ENCODE measurements at places on chromosomes 1 and 21.
A peak's percentile ranks its signal among the peaks of the same experiment; 100 is the strongest.

DNA sequence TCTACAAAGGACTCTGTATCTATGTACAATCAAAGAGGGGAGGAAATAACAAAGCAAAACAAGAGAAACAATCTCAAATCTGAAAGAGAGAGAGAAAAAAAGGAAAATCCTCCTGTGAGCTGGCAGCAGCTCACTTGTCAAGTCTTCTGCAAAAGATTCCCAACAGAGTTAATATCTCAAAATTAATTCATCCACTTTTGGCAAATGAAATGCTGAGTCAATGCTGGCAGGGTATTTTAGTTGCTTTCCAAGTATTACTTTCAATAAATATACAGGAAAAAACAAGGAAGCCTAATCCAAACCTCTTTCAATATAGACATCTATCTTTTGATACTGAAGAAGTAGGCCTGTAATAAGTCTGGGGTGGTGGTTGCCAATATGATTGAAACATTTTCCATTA is 613.9 kb upstream of the NEGR1 start:
- no peak for DNase-seq

- DNase-seq = no peak
Observed at GRCh38 chr1:54221867-54222484, 22.0 kb downstream of the MRPL37 start.

DNA sequence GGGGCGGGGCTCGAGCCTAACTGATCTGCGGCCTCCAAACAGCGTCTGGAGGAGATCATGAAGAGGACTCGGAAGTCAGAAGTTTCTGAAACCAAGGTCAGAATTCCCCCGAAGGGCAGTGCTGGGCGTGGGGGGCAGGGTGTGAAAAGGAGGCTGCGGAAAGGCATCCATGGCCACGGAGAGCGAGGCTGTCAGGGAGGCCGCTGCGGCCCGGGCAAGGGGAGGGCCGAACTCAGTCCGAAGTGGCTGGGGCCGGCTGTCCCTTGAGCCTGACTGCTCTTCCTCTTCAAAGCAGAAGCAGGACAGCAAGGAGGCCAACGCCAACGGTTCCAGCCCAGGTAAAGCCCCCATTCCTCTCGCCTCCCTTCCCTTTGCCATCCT is 23.2 kb downstream of the MAP7D1 start:
- DNase-seq = no peak

- no peak for DNase-seq
Observed at GRCh38 chr1:109878531-109879104, 32.0 kb upstream of the CSF1 start.

DNA sequence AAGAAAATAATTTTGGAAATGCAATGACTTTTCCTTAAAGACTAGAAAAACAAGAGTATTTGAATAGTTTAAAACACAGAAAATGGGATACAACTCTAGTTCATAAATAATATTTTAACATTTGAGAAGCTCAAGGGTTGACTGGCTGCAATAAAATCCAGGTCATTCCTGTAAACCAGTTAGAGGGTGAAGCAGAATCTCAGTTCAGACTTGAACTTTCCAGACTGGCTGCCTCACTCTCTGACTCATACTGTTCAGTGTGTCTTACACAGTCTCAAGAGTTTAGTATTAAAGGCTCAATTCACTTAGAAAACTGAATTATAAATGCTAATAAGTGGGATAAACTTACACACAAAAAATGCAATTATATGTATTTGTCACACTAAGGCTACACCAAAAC is 89.9 kb downstream of the RAVER2 start:
- DNase-seq = no peak

GRCh38 chr1:223670458-223671159 is 5.1 kb upstream of the CAPN8 start:
- no peak for DNase-seq

DNA sequence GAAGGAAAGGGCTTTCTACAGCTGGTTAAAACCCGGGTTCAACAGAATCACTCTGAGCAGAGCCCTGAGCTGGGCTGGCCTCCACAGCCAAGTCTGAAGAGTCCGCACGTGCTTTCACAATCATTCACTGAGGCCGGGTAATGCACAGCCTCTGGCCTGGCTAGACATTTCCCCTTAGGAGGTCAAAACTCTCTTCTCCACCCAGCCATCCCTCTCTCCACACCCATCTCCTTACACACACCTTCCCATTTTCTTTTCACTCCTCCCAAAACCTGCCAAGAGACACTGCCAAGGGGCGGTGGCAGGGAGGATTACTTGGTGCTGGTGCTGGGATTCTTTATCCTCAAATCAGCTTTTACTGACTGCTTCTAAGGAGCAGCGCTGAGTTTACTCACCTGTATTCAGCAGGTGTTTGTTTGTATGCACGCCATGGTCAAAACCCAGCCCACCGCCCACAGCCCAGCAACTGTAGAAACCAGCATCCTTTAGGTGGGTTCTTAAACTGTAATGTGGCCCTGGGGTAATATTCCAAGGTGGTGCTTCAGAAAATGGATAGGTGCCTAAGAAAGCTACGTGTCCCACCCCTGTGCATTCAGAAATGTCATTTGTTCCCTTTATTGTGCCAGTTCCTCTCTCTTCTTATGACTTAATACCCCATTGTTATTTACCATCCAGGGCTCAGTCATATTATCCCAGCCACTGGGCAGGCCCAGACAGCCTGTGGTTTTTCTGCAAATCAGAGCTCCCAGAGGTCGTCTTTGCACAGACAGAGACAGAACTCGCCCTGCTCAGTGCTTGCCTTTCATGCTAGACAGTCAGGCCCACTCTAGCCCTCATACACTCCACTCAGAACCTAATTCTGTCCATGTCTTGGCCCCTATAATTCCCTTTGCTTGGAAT is 80.2 kb downstream of the ADSS2 start:
- DNase-seq = no peak

- no peak for DNase-seq
Observed at GRCh38 chr1:89363638-89364536, at the start of gene GBP6. Gene GBP6 (plus strand): TSS chr1:89364059. CDS start chr1:89368552, 4,493 bp downstream.

DNA sequence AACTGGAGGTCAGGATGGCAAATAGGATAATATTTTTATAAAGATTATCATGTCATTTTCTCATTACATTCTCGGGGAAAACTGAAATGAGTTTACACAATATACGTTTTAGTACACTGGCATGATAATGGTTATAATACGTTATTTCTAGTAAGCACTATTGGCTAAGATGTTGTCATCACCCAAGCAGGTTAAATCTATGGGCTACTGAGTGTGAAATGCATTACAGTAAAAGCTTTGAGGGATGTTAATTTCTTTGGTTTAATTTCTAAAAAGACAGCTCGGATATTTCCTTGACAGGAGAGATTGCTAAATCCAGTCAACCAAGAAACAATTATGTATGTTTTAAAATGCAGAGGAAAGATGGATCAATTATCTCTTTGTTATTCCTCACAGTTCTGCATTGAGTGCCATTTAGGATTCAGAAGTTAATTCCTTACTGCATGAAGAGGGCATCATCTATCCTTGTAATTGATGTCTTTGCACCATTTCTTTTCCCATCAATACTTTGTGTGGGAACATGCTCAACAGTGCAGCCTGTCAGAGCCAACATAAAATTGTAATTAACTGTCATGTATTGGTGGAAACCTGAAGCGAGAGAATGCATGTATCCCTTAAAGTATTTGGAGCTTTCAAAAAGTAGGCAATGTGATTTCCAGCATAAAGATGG is 222.4 kb upstream of the ZP4 start:
- DNase-seq = no peak

DNA sequence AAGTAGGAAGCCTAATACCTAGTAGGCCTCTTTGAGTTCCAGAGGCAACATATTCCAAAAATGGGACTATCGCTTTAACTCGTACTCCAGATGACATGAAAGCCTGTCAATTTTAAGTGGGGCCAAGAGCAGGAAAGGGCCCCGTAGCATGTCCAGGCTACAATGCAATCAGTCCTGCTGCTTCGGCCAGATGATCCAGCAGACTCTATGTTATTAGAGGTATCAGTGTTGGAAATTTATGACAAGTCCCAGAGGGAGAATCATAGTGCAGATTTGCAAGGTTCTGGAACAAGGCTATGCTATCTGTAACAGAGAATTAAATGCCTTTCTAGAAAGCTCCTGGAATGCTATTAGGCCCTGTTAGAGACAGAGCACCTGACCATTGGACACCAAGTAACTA is 56.7 kb upstream of the SRP9 start:
- DNase-seq = no peak

DNA sequence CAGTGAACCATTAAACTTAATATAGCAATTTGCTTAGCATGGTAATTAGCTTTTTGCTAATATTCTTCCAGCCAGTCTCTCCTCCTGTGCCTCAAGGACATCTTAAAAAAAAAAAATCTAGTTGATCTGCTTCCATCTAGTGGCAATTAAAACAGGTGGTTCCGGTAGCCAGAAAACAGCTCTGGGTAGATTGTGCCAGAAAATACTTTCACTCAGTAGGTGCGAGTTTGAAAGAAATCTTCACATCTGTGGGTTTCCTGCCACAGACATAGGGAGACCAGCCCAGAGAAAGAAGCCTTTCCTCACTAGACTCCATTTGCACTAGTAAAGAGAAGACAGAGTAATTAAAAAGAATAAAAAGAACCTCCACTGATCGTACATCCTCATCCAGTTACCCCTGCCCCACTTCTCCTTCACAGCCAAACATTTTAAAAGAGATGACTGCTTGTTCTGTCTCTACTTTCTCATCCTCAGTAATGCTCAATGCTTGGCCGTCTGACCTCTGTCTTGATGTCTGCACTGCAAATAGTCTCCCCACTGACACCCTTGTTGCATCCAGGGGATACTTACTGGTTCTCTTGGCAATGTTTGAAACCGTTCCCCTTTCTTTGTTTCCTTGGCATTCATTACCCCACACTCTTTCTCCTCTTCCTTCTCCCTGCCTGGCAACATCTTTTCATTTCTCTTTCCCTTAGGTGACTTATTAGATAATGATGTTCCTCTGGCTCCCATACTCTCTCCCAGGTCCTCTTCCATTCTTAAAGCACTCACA is 16.9 kb downstream of the SELL start:
- no peak for DNase-seq

DNA sequence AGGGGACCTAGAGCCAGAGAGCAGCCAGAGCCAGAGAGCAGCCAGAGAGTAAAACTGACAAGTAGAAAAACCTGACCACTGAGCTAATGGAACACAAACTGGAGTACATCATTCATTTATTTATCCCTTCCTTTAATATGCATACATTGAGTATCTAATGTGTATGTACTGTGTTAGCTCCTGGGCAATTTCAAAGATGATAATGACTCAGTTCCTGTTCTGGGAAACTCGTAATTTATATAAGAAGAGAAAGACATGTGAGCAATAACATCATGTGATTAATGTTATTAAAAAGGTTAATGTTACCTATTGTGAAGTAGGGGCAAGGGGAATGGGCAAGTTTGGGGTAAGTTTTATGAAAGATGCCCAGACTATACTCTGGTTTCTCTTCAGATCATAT is 199.9 kb downstream of the TNR start:
- no peak for DNase-seq

DNA sequence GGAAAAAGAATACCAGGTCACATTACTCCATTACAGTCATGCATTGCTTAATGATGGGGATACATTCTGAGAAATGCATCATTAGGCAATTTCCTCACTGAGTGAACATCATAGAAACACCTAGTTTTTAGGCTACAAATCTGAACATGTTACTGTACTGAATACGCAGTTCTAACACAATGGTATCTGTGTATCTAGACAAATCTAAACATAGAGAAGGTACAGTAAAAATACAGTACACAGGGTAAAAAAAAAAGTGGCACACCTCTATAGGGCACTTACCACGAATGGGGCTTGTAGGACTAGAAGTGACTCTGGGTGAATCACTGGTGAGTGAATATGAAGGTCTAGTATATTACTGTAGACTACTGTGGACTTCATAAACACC is 115.7 kb downstream of the AKT3 start:
- no peak for DNase-seq

DNA sequence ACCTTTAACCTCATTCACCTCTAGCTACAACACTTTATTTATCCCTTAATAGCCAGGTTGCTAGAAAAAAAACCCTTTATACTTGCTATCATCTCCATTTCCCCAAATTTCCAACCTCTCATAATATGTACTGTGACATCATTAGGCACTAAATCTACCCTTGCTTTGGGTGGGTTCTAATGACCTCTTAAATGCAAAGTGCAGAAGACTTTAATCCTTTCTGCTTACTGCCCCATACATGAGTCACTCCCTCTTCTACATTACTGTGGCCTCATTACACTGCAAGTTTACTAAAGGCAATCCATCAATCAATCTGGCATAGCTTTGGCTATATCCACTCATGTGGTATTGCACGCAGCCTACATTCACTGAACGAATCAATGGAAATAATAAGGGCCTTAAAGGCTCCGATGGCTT is 353.3 kb downstream of the SMYD3 start:
- DNase-seq = no peak

DNA sequence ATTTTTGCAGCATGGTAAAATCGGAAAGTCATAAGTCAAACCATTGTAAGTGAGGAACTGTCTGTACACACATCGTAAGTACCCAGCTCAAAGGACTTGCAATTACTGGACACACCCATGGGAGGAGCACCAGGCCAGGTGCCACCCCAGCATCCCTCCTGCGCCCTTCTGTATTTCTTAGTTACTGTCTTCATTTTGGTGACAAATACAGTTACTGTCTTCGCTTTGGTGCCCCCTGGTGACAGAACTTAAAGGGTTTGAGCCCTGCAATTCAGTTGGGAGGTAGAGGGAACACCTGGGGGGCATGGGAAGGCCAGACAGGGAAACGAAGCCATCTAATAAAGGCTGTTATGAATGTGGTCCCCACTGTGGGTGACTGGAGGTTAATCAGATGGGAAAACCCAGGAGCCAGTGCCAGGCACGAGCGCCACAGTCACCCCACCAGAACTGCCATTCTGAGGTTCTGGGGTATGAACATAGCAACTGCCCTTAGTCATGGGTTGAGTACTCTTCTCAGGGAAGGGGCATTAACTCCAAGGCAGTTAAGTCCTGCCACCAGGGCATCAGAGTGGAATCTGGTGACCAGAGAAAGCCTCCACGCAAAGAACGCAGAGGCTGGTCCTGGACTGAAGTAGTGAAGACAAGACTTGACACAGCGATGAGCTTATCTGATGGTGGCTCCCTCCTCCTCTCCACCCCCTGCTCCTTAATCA is 612.9 kb downstream of the PTPRU start:
- peak; percentile 9 for DNase-seq
